Fibroblast of upper back skin (primary cell): ENCODE measurements at places on chromosomes 12 and 14.

GRCh38 chr14:31420319-31421111 is at the start of gene HEATR5A:
TSS of gene HEATR5A (minus strand) at chr14:31420550. CDS start at chr14:31402975, 17,575 bp downstream.
- peak; percentile 95 for DNase-seq

- no peak for DNase-seq
Observed at GRCh38 chr12:114901316-114901715, 217.3 kb upstream of the TBX3 start.

GRCh38 chr14:52553671-52554575 is 1.3 kb downstream of the GPR137C start:
- DNase-seq = peak; percentile 84

GRCh38 chr12:102824218-102824835 is 92.7 kb downstream of the PAH start:
- peak; percentile 18 for DNase-seq

DNA sequence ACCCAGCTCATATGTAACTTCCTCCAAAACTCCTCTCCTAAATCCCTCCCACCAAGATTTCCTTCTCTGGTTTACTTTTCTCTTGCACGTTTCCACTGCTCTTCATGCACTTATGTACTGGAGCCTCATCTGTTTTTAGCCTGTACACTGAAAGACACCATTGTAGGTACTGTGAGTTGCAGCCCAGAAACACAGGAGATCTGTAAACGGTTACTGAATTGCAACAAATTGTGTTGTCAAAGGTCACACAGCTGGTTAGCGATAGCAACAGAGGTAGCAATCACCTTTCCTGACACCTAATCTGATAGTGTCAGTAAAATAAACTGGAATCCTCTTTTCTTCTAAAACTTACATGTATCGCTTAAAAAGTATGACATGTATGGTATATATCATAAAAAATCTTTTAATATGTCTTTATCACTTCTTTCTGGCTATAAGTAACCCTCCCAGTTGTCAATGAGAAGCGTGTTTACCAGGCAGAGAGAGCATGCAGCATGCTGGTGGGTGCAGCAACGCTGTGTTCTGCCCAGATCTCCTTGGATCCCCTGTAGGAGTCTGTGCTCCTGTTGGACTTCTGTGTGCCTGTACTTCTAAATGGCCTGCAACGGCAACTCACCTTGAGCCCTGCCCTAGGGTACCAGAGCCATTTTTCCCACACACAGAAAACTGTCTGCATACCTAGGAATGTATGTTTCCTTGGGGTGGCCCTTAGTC is 121.5 kb upstream of the CPM start:
- no peak for DNase-seq

- DNase-seq = no peak
Observed at GRCh38 chr14:68692216-68692615, 100.7 kb downstream of the ZFP36L1 start.

GRCh38 chr12:117011988-117012805 is 87.0 kb downstream of the TESC start:
- DNase-seq = peak; percentile 70

DNA sequence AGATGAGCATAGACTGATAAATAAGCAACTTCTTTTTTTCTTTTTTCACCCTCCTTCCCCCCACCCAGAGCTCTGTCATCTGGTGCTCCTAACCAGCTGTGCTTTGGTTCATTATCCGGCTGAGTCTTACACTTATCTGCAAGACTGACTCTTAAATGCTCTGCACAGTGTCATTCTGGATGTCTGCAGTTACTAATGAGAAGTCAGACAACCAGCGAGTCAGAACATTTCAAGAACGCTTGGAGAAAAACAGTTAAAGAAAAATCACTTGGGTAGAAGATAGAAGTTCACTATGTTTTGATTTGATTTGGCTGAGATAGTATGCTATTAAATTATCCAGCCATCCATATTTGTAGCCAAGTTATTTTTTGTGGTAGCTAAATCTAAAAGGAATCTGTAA is 328.9 kb upstream of the PRICKLE1 start:
- no peak for DNase-seq

- DNase-seq = no peak
Observed at GRCh38 chr14:104353221-104353920, 215.0 kb downstream of the KIF26A start.

GRCh38 chr14:54535126-54535525 is 25.4 kb downstream of the CGRRF1 start:
- DNase-seq = peak; percentile 25

GRCh38 chr12:89075880-89076540 is 276.3 kb downstream of the DUSP6 start:
- peak; percentile 57 for DNase-seq

- DNase-seq = no peak
Observed at GRCh38 chr14:41235466-41235865, 371.2 kb upstream of the LRFN5 start.

DNA sequence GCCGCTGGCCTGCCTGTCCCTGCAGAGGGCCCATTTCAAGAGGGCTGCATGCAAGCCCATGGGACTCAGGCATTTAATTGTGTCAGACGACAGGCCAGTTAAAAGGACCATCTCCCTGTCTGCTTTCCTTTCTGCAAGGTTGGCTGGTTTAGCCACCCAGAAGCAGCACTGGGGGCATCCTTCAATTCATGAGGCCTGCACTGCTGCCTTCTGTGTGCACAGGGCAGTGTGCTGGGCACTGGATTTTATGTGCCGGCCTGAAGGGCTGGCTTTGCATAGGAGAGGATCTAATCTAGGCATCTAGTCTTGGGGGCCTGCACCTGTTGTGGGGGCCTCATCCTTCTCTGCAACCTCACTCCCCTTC is 114.1 kb upstream of the FKBP4 start:
- no peak for DNase-seq

- DNase-seq = no peak
Observed at GRCh38 chr12:62642486-62642885, 175.9 kb downstream of the MON2 start.

DNA sequence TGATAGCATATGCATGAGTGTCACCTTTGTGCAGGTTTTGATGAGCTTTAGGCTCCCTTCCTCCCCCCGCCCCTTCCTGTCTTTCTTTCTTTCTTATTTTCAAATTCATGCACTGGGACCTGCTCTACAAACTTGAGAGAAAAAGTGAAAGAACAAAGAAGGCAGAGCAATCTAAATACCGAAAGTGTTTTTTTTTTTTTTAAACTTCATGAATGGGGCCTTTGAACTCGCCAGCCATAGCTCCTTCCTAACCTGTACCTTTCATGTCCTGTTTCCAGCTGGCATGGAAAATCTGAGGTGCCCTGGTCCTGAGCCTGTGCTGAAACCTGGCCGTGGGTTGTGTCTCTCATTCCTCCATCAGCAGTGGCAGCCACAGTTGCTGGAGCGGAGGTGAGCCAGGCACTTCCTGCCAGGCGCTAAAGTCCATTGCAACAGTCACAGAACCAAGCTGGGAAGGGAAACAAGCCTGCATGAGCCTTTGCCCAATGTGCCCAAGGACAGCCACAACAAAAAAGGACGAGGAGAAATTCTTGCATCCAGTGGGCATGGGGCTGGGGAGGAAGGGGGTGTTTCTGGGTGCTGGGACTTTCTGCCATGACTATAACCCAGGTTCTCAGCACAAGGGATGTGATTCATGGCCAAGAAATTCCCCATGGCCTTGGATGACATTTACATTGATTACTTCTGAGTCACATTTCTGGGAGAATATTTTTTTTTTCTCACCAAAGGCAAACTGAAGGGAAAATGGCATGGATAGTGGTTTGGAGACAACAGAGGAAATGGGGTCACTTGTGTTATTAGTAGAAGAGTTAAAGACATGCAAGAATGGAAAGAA is 102.7 kb downstream of the TMEM30B start:
- DNase-seq = peak; percentile 98

DNA sequence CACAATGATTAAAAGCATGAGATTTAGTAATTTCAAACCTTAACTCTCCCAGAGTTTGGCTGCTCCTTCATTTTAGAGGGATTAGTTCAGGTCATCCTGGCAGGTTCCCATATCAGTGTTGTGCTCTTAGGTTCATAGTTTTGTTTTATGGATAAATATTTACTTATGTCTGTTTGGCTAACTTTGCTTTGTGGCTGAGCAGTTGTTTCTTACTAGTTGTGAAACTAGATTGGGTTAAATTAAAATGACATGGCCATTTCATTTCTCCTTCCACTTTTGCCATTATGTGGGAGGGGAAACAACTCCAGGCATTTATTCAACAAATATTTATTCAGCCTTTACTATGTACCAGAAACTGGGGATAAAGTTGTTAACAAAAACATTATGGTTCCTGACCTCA is 158.8 kb downstream of the TMTC3 start:
- DNase-seq = no peak
